SW480 (cell line): ENCODE measurements at places on chromosomes 6 and 20.
A peak's percentile ranks its signal among the peaks of the same experiment; 100 is the strongest.

DNA sequence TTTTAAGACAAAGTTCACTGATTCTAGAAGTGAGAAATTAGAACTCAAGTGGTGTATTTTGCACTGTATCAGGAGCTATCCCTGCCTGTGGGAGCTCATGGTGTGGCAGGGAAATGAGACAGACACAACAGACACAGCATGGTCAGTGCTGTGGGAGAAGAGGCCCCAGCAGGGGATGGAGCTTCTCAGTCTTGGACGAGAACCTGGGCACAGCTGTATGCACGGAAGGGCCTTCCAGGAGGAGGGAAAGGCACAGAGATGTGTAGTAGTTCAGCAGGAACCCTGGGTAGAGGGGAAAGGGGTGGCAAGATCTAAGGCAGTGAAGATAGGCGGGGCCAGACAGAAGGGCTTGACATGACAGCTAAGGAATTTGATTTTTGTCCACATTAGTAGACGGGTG, 48.8 kb upstream of the KIF25 start:
- DNase-seq = no peak

- no peak for DNase-seq
Observed at GRCh38 chr20:22475662-22476061, 108.7 kb downstream of the FOXA2 start.

DNA sequence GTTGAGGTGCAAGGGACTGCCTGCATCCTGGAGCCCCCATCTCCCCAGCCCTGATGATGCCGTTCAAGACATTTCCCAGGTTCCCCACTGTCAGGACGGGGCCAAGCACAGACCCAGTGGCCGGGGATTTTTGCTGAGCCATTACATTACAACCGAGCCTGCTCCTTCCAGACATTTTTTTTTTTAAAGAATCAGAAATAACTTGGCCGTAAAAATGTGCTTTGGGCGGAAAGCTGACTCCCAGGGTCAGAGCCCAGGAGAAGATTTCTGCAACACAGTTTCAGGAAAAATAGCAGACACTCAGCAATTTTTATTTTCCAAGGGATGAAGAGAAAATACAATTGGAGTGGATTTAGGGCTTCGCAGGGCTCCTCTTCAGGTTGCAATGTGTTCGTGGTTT, 87.9 kb downstream of the LRFN2 start:
- no peak for DNase-seq

GRCh38 chr20:47038566-47039560, 144.2 kb downstream of the EYA2 start:
- DNase-seq = no peak

DNA sequence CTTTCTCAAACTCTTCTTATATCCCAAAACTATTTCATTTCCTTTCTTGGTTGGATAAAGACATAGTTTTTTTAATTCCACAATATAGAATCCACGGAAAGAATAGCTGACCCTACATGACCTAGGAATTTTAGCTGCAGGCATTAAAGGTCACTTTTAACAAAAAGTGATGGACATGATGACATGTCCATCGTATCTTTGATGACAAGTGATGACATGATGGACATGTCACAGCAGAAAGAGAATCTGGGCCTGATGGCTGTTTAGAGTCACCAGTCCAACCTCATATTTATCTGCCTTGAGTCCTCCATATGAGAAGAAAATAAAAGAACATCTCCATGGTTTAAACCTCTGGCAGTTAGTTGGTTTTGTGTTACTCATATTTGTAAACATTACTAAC, 106.2 kb downstream of the PLG start:
- no peak for DNase-seq

DNA sequence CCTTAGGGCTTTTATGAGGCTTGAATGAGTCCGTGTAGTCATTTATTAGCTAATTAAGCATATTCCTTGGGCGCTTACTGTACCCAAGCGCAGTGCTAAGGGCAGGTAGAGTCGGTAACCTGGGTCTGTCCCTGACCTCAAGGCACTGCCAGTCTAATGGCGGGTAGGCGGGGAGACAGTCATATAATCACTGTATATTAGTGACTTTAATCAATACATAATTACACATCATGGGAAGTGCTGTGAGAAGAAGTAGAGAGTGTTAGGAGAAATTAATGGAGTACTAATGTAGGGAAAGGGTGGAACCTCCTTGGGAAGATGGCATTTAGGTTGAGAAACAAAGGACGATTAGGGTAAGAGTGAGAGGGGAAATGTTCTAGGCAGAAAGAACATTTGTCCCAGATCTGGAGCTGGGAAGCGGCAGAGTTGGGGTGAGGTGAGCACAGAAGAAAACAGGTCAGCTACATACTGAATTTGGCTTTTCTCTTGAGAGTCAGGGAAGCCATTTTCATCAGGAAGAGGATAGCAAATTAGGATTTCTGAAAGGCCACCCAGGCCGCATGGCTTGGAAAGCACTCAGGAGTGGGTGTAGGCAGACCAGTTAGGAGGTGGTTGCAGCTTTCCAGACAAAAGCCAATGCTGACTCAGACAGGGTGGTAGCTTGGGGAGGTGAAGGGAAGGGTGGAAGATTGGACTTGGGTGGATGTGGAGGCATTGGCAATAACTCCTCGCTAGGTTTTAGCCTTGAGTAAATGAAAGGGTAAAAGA, 954 bp upstream of the BLCAP start:
- DNase-seq = no peak

DNA sequence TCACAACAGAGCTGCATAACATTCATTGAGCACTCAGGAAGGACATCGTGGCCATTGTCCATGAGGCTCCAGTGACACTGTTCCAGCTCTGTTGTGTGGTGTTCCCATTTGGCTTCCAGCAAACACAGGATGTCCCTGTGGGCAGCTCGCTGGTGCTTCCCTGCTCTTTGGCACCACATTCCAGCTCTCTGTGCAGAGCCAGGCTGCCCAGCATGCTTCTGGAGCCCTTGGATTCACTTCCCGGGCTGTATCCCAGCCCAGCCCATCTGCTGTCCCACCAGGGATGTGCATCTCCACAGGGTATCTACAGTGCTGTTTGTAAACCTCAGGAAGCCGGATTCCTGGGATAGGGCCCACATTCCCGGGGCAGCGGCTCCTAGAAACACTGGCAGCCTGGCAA, 57.2 kb downstream of the CTCFL start:
- no peak for DNase-seq

GRCh38 chr6:7053125-7053774, 54.5 kb upstream of the RREB1 start:
- DNase-seq = no peak

DNA sequence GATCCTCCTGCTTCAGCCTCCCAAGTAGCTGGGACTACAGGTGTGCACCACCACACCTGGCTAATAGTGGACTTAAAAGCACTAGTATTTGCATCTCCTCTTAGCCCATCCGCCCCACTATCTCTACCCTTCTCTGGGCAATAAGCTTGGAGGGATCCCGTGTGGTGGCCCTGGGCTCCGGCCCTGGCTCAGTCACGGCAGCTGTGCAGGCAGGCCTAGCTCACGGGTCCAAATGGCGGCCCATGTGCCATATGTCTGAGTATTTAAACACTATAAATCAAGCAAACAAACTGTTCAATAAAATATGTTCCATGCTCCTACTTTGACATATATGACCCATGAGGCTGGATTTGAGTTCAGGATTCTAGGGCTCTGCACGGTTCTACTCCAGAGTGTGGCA, 118.4 kb downstream of the BANF2 start:
- DNase-seq = no peak

DNA sequence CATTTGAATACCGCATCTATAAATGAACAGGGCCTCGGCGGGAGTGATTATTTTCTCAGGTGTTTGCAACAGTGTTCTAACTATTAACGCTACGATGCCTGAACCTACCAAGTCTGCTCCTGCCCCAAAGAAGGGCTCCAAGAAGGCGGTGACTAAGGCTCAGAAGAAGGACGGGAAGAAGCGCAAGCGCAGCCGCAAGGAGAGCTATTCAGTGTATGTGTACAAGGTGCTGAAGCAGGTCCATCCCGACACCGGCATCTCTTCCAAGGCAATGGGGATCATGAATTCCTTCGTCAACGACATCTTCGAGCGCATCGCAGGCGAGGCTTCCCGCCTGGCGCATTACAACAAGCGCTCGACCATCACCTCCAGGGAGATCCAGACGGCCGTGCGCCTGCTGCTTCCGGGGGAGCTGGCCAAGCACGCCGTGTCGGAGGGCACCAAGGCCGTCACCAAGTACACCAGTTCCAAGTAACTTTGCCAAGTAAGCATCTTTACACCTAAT, 70.9 kb downstream of the HFE start:
- no peak for DNase-seq

DNA sequence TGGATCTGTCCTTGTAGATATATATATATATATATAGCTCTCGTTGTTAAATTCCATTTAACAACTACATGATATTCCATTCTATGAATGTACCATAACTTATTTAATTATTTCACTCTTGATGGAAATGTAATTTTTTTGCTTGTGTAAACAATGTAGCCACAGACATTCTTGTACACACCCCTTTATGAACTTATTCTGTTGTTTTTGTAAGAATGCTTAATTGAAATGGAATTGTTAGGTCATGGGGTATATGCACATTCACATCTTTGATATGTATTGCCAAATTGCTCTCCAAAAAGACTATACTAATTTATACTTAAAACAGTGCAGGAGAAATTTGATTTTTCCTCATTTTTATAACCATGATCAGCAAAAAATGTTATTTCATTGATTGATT, 67.2 kb downstream of the MAP3K4 start:
- DNase-seq = no peak

DNA sequence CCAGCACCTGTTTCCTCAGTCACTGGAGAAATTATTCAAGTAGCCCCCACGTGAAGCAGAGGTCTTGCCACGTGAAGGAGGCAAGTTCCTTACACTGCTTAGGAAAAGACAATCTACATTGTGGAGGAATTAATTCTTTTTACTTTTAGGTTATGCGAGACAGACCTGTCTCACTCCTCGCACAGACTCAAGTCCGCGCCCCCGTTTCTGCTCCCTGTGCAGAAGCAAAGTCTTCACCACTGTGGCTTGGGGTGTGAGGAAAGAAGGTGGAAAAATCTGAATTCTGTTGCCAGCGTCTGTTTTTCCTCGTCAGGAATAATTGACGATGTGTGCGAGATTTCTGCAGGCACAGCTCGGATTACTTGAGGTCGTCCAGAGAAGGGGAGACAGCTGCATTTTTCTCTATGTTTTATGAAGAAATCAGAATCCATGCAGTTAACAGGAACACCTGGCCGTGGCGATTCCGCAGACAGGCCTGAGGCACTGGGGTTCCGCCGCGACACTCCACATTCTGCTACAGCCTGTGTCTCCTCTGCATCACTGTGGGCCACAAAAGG, 185.1 kb downstream of the SMOC2 start:
- no peak for DNase-seq

DNA sequence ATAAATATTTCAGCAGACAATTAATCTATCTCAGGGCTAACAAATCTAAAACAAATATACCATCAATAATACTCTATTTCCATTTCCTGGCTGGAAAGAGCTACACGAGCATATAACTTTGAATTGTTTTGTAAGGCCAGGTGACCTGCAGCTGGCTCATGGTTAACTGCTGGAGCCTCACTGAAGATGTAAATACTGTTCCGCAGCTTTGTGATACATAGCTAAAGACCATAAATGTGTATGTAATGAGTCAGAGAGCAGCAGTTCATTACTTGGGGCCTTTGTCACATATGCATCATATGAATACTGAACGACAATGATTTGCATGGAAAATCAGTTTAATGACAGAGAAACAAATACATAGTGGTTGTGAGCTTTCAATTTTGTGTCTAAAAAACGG, 109.4 kb upstream of the CCN2 start:
- peak; percentile 31 for DNase-seq

DNA sequence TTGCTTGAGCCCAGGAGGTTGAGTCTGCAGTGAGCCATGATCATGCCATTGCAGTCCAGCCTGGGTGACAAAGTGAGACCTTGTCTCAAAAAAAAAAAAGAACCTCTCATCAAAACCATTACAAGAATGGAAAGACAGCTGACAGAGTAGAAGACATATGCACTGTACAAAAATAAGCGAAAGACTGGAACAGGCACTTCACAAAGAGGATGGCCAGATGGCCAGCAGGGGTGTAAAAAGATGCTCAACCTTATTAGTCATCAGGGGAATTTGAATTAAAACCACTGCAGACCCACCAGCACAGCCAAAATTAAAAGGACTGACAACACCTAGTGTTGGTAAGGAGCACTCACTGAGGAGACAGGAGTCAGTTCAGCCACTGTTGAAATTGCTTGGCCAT, 13.5 kb upstream of the TAF4 start:
- no peak for DNase-seq

DNA sequence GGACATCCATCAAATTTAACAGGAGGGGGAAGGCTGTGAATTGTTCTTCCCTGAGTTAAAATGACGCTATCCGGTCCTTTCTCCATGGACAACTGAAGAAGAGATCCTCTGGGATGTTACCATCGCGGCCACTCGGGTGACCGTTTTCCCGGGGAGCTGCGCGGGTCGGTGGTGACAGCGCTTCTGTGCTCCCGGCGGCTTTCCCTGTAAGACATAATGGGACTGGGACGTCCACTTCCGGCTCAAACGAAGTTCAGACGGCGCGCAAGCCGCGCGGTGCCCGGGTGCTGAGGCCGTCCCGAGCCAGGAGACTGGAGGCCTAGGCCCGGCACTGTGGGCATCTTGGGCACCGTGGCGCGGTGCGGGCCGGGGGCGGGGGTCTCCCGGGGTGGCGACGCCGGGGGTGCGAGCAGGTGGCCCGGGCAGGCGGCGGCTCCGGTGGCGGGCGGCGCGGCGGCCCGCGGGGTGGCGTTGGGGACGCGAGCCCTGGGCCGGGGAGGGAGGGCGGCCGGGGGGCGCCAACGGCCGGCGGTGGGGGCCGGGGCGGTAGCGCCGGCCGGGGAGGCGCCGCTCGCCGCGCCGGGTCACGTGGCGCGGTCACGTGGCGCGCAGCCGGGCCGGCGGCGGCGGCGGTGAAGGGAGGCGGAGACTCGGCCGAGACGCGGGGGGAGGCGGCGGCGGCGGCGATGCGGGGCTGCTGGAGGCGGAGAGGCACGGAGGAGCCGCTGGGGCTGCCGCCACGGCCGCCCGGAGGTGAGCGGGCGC, 63.6 kb downstream of the GTF2H5 start:
- DNase-seq = peak; percentile 74

DNA sequence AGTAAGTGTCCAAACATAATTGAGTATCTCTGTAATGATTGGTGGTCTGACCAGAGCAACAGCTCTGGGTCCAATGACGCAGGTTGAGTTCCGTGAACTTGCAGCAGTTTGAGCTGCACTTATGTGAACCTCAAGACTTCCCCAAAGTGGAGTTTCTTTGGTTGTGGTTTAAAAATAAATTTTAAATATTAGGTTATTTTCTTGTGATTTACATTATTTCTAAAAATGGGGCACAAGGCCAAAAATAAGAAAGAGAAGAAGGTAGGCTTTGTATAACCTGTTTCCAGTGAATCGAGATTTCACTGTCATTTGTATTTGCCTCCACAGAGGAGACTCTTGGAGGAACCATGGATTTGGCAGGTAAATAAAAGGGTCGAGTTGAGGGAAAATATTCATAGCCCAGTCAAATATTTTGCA, 166.4 kb upstream of the ZNF217 start:
- no peak for DNase-seq

DNA sequence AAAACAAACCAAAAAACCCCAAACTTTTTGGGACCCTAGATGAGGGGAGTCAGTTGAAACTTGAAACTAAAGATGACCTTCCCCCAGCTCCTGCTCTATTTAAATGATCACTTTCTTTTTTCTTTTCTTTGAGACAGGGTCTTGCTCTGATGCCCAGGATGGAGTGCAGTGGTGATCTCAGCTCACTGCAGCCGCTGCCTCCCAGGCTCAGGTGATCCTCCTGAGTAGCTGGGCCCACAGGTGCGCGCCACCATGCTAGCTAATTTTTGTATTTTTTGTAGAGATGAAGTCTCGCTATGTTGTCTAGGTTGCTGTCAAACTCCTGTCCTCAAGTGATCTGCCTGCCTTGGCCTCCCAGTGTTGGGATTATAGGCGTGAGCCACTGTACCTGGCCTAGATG, 7.3 kb upstream of the DSP start:
- no peak for DNase-seq
